ENCODE measurements at places on chromosomes 1 and 21.

GRCh38 chr1:62722796-62723195 is 34.6 kb upstream of the DOCK7 start:
- DNase-seq: no peak

GRCh38 chr1:50308878-50309277 is 114.4 kb downstream of the DMRTA2 start:
- DNase-seq: no peak

GRCh38 chr1:172411791-172412338 is 8.6 kb upstream of the C1orf105 start:
- DNase-seq: no peak

DNA sequence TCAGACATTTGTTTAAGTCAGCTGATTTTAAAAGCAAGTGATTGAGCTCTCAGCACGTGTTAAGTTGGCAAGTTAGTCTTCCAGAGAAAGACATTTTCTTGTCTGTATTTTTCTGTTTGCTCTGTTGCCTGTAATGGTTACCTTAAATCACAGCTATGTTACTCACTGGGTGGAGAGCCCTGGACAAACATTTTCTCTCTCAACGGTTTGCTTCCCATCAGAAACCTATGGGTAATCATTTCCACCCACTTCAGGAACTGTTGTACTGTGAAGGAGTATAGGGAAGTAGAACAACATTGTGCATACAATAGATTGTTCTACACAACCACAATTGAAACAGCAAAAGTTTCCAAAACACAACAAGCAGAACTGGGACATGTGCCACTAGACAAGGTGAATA is 113.9 kb upstream of the DPT start:
- no peak for DNase-seq

GRCh38 chr1:114588196-114588689 is 6.8 kb upstream of the BCAS2 start:
- no peak for DNase-seq

- DNase-seq: no peak
Measured at GRCh38 chr1:109671067-109671466, 3.2 kb downstream of the GSTM2 start.

DNA sequence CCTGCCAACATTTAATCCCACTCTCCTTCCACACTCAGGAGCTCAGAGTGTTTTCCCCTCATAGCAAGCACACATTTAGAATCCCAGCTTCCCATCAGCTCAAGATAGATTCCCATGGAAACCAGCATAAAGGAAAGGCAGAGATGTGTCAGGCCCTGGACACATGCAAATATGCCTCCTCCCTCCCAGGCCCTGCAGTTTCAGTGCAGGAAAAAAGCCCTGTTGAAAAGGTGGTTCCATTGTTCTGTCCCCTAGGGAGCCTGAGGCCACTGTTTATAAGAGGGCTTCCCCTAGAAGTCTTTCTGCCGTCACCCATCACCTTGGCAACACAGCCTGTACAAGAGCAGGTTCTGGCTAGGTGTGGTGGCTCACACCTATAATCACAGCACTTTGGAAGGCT is 3.6 kb downstream of the CACNA1S start:
- no peak for DNase-seq

- no peak for DNase-seq
Measured at GRCh38 chr1:65605621-65606020, 185.2 kb downstream of the LEPR start.

GRCh38 chr21:25220954-25221353 is 386.3 kb downstream of the MRPL39 start:
- DNase-seq: no peak

DNA sequence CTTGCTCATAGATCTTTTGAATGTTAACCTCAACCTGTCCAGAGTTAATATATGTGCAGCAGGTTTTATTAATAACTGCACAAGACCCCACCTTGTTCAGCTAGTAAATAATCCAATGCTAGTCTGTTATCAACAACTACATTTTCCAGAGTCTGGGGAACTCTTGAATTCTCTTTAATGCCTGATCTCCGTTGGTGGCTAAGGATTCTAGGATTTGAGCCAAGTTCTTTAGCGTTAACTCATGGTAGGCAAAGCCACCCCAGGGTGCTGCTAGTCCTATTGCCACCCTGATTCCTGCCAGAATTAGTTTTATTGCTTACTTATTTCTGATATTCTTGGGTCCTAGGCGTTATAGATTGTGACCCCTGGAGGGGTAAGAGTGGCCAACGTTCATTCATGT is 12.8 kb downstream of the BACE2 start:
- no peak for DNase-seq

- no peak for DNase-seq
Measured at GRCh38 chr1:87840767-87841166, 512.1 kb downstream of the LMO4 start.

DNA sequence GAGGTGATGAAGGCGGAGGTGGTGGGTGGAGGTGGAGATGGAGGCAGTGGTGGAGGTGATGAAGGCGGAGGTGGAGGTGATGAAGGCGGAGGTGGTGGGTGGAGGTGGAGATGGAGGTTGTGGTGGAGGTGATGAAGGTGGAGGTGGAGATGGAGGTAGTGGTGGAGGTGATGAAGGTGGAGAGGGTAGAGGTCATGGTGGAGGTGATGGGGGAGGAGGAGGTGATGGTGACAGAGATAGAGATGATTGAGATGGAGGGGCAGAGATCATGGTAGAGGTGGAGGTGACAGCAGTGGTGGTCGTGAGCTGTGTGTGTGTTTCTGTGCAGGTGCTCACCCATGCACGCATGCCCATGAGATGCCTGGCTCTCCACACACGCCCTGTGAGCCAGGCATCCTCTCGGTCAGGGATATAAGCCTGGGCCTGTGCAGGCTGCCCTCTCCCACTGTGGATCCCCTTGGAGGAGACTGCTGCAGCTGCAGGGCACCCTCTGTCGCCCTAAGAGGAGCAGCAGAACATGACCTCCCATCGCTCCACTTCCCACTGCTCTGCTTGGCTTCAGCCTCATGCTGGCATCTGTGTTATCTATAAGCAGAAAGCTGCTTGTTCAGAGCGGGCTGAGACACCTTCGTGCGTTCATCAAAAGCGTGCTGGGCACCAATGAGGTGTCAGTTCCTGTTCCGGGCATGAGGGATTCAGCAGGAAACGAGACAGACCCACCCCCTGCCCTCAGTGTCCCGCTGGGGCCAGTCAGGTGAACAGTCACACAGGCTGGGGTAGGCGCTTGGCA is 20.5 kb upstream of the NPHP4 start:
- DNase-seq: no peak

- DNase-seq: no peak
Measured at GRCh38 chr1:244760471-244760870, 75.0 kb upstream of the COX20 start.

GRCh38 chr1:1605724-1606123 is 5.8 kb upstream of the FNDC10 start:
- DNase-seq: no peak

- no peak for DNase-seq
Measured at GRCh38 chr1:39992234-39992633, 37.3 kb downstream of the MFSD2A start.

DNA sequence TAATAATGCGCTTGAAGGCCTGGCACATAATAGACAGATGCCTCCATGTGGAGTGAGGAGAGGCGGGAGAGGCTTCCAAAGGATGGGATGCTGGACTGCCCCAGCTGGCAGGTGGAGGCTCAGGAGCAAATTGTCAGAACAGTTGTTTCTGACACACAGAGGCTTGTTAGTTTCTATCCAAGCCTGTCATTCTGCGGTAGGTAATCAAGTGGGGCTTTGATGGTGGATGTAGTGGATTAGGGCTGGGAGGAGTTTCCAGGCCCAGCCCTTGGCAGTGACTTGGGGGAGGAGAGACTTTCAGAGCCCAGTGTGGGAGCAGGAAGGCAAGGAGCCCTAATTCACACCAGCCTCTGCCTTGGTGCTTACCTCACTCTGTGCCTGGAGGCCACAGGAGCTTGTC is 44.1 kb downstream of the FOXD2 start:
- DNase-seq: no peak

GRCh38 chr1:1254667-1254998 is 8.1 kb upstream of the C1QTNF12 start:
- DNase-seq: no peak

GRCh38 chr1:154745750-154746425 is 124.2 kb downstream of the KCNN3 start:
- no peak for DNase-seq

DNA sequence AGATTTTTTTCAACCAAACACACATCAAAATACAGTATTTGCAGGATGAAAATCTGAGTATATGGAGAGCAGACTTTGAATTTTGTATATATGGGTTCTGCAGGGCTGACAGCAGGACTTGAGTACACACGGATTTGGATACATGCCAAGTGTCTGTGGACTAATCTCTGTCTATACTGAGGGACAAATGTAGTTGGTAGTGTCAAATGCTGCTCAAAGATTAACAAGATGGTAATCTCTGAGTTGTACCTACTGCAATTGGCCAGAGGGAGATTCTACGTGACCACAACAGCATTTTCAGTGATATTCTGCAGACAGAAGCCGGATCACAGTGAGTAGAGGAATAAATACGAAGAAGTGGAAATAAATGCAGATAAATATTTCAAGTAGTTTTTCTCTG is 43.4 kb downstream of the SHCBP1L start:
- no peak for DNase-seq

DNA sequence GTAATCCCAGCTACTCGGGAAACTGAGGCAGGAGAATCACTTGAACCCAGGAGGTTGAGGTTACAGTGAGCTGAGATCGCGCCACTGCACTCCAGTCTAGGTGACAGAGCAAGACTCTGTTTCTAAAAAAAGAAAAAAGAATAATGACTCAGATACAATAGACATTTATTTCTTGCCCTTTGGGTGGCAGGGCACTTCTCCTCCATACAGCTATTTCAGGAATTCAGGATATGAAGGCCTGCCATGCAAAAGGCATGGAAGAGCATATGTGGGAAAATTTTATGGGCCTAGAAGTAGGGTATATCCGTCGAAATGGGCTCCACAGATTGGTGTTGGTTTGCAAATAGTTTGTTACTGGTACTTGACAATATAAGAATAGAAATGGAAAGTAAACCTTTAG is 20.2 kb upstream of the POGZ start:
- DNase-seq: no peak
